ENCODE measurements at places on chromosomes 11 and 22. TPM values are rescaled to one million over a fixed set of nuclear protein-coding genes. Genes with fewer than 3 reads are reported as not detected.

GRCh38 chr11:6505577-6506240 is 8.6 kb downstream of the DNHD1 start:
- peak; percentile 65 for DNase-seq

- DNase-seq = peak; percentile 56
Measured at GRCh38 chr22:37020192-37020479, 594 bp downstream of the MPST start.

DNA sequence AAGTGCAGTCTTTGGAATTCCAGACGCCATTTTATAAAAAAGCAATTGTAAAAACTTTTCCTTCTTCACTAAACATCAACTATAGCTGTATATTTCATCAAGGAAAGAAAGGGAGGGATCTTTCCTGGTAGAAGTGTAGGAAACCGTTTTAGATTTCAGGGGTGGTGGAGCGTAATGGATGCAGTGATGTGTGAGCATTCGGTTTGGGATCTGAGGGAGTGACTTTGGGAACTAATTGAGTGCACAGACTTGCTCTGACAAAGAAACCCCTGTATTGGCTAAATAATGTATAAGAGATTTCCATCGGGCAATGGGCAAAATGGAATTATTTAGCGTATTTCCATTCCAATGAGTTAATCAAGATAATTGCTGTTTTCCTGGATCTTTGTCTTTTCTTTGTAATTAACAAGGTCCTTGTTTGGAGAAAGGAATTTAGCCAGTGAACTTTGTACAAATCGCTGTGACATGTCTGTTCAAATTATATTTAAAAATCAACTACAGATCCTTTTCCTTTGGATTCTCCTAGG is 125.0 kb upstream of the NARS2 start:
- DNase-seq = no peak

- DNase-seq = peak; percentile 60
Measured at GRCh38 chr11:86802146-86802545, 1.8 kb downstream of the PRSS23 start.

DNA sequence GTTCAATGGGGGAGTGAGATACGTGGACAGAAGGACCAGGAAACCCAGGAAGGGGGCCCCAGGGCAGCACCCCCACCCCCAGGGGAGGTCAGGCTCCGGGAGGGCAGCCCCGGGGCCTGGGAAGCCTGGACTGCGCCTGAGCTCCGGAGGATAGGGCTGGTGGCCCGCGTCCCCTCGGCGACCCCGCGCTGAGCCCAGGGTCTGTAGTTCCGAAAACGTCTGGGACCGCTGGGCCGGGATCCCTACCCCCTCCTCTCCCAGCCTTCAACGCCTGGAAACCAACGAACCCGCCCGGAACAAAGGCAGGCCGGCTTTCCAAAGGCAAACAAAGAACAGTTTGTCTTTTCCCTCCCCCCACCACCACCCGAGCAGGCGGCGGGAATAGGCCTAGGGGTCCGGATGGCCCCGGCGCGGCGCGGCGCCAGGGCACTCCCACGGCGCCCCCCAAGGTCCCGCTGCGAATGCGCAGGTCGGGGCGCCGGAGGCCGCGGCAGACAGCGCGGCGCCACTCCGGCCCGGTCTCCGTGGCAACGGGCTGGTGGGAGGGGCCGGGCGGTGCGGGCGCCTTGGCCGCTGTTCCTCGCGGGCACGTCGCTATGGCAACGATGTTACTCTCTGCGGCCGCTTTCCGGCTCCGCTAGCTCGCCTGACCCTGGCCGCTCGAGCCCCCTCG is 58.5 kb downstream of the IGLL1 start:
- DNase-seq = peak; percentile 66

GRCh38 chr22:22684580-22685561 is 40.5 kb downstream of the GGTLC2 start:
- DNase-seq = no peak

GRCh38 chr11:113419454-113420003 is 31.9 kb downstream of the ANKK1 start:
- no peak for DNase-seq

DNA sequence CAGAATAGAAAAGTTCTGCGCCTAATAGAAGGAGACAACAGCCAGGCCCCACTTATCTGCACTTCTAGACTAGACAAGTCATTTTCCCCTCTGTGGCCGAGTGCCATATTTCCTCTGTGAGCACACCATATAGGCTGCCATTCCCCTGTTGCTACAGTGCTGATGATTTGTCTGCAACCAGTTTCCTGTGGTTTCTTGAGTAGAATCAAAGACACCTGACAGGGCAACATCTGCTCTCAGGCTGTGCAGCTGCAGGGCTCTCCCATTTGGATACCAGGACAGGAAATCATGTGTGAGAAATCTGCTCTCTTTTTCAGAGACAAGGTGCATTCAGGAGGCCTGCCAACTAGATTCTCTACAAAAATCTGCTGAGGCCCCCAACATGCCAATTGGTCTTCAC is 879.3 kb downstream of the DLG2 start:
- no peak for DNase-seq

- DNase-seq = peak; percentile 63
Measured at GRCh38 chr11:117817368-117818040, 7.0 kb downstream of the FXYD2 start.

DNA sequence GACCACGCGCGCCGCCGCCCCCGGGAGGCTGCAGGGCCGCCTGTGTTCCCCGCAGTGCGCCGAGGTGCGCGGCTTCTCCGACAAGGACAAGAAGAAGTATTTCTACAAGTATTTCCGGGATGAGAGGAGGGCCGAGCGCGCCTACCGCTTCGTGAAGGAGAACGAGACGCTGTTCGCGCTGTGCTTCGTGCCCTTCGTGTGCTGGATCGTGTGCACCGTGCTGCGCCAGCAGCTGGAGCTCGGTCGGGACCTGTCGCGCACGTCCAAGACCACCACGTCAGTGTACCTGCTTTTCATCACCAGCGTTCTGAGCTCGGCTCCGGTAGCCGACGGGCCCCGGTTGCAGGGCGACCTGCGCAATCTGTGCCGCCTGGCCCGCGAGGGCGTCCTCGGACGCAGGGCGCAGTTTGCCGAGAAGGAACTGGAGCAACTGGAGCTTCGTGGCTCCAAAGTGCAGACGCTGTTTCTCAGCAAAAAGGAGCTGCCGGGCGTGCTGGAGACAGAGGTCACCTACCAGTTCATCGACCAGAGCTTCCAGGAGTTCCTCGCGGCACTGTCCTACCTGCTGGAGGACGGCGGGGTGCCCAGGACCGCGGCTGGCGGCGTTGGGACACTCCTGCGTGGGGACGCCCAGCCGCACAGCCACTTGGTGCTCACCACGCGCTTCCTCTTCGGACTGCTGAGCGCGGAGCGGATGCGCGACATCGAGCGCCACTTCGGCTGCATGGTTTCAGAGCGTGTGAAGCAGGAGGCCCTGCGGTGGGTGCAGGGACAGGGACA is 2.7 kb downstream of the NLRP6 start:
- peak; percentile 16 for DNase-seq

- DNase-seq = peak; percentile 96
Measured at GRCh38 chr11:9138612-9139579, 47.5 kb upstream of the SCUBE2 start.

DNA sequence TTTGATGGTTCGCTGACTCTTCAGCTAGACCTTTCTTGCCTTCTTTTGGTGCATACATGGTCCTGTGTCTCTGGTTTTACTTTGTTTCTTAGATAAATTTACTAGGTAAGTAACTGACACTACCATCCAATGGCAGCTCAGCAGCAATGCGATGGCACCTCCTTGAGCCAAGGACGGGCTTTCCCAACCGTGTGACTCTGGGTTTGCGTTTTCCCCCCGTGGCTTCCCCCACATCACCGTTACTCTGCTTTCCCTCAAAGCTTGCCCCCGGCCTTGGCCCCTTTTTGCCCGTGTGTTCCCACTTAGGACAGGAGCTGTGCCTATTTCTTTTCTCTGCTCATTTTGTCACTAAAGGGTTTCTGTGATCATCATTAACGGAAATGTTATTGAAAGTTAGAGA is 41.5 kb downstream of the TBC1D22A start:
- no peak for DNase-seq

GRCh38 chr11:61972672-61973475 is 5.4 kb upstream of the FTH1 start:
- peak; percentile 99 for DNase-seq

DNA sequence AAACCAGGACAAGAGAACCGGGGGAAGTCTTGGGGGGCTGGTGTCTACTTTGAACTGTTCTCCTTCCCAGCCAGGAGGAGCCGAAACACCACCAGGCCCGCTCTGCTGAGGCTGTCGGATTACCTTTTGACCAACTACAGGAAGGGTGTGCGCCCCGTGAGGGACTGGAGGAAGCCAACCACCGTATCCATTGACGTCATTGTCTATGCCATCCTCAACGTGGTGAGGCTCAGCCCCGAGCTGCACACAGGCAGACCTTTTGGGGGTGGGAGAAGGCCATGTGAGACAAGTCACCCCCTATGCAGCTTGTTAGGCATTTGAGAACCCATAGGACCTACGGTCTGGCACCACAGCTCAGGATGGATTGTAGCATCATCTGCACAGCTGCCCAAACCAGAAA is 2.8 kb downstream of the HTR3A start:
- no peak for DNase-seq

DNA sequence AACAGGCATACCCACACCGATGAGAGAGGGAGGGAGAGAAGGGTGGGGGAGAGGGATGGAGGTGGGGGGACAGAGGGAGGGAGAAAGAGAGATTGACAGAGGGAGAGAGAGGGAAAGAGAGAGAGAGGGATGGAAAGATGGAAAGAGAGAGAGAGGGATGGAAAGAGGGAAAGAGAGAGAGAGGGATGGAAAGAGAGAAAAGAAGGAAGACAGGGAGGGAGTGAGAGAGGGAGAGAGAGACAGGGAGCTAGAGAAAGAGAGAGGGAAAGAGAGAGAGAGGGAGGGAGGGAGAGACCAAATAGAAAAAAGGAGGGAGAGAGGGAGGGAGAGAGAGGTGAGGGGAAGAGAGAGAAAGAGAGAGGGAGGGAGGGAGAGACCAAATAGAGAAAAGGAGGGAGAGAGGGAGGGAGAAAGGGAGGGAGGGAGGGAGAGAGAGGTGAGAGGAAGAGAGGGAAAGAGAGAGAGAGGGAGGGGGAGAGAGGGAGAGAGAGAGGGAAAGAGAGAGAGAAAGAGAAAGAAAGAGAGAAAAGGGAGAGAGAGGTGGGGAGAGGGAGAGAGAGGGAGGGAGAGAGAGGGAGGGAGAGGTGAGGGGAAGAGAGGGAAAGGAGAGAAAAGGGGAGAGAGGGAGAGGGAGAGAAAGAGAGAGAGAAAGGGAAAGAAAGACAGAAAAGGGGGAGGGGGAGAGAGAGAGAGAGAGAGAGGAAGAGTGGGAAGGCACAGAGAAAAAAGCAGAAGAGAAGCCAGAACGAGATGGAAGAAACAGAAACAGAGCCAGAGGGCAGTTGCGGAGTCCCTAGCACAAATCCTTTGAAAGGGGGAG is 23.8 kb downstream of the MB start:
- no peak for DNase-seq

GRCh38 chr11:112134473-112134872 is 29.4 kb downstream of the IL18 start:
- DNase-seq = no peak

GRCh38 chr11:65170058-65170534 is at the start of gene SPDYC:
TSS of gene SPDYC (plus strand) at chr11:65170233. CDS start at chr11:65171358, 1,125 bp downstream.
- no peak for DNase-seq

DNA sequence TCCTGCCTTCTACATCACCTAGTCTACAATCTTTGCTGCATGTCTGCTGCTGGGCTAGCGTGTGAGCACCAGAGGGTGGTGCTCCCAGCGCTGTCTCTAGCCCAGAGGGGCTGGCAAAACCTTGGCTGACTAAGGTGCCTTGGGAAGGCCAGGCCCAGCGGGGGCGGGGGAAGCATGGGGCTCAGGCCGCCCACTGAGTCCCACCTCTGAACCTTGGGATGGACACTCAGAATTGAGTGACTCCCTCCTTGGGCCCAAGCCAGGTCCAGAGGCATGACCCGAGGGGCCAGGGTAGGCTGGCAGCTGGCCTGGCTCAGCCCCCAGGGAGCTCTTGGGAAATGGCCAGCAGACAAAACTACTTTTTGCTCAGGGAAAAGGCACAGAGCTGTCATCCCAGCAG is 7.6 kb upstream of the GAL3ST1 start:
- no peak for DNase-seq

DNA sequence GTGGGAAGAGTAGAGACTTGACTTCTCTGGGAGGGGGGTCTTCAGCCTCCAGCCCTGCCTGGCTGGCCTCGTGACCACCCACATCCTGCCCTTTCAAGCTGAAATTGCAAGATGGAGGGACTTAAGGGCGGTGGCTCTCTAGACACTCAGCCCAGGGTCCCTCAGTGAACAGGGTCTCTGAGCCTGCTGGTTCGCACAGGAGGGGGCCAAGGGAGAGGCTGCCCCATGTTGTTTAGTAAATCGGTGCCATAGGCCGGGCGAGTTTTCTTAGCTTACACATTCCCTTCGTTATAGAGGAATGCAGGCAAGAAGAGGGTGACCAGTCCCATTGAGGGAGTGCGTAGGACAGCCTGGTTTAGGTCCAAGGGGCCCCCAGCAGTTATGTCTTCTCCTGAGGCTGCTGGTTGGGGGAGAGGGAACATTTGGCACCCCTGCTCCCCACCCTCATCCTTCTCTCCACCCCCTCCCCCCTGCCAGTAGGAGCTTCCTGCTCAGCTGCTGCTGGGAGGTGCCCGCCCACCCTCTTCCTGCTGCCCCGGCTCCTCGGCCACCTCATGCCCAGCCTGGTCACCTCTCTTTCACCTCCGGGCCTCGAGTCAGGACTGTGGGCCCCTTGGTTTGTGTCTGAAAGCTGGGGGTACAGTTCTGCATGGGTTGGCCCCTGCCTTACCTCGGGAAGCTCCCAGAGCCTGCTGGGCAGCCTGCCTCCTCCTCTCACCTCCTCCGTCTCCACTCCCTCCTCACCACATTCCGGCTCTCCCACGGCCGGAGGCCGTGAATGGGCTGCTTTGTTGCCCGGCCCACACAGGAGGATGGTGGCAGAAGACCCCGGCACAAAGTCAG is 3.9 kb downstream of the FRMD8 start:
- peak; percentile 30 for DNase-seq

GRCh38 chr11:48164836-48165235 is 51.8 kb upstream of the OR4B1 start:
- no peak for DNase-seq

NXPE4 gene
- not detected for total RNA-seq

GTPBP1 gene
- 23.0 TPM for total RNA-seq

B4GALNT4 gene
- total RNA-seq = 16.2 TPM

ALDH3B1 gene
- total RNA-seq = 20.8 TPM

NAALAD2 gene
- total RNA-seq = not detected

BCO2 gene
- total RNA-seq = 4.9 TPM

Measured in mammary epithelial cell (primary cell).